ENCODE measurements at places on chromosomes 6 and 20.
A peak's percentile ranks its signal among the peaks of the same experiment; 100 is the strongest.

- DNase-seq, result no peak
Measured at GRCh38 chr6:111865909-111866546, 7.2 kb downstream of the FYN start.

DNA sequence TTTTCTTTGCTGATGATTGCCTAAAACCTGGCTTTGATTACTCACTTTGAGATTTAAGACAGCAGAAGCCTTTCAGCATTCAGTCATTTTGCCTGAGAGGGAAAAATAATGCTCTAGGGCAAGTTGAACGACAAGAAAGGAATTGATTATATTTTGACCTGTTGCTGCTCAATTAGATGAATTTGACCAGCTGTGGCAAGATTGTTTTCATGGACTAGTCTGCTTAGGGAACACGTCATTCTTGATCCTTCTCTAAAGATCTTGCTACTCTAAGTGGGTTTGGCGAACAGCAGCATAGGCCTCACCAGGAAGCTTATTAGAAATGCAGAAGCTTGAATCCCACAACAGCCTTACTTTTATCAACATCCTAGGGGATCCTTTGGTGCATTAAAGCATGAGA, 59.7 kb upstream of the PHACTR1 start:
- DNase-seq, result no peak

GRCh38 chr6:170114956-170115855, 175.7 kb downstream of the DLL1 start:
- DNase-seq, result no peak

GRCh38 chr6:13384966-13385365, 56.6 kb upstream of the TBC1D7 start:
- no peak for DNase-seq

- no peak for DNase-seq
Measured at GRCh38 chr6:111842271-111842822, 30.9 kb downstream of the FYN start.

DNA sequence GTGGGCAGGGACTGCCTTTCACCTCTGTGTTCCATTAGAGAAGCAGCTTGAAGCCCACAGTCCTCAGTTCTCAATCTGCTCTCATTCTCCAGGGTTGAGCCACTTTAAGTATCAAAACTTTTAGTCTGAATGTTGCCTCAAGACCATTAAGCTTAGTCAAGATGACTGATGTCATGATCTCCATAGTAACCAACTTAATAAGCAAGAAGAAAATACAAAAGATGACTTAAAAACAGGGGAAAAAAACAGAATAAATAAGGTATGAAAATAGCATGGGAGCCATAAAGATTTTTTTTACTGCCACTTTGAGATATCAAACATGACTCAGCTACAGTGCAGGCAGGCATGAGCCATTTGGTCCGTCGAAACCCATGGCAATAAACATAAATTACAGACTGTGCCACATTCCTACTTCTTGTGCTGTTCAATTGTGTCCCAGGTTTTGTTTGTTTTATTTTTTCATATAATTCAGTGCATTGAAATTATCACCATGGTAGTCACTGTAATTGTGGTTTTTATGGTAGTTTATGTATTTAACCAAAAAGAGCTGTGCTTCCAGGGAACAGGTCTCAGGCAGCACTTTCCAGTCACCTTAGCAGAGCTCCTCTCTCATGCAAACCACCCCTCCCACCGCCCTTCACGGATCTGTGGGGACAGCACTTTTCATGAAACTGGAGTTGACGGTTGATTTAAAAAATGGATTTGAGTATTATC, 156.5 kb upstream of the INSM1 start:
- peak; percentile 50 for DNase-seq

DNA sequence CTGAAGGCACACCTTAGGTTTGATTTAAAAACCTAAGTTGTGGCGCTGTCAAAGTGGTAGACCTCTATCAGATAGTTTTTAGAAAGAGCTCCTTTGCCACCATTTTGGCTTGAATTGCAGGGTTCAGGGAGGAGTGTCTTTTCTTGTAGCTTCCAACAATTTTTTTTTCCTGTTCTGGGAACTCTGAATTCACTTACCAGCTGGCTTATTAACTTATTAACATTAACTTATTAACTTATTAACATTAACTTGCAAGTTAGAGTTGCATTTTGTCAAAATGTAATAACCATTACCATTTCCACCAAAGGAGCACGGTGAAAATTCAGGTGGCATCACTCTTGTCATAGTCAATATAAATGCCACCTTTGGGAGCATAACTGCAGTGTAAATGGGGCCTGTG, 181.9 kb downstream of the ISM1 start:
- no peak for DNase-seq

GRCh38 chr6:146886587-146887446, 288.0 kb downstream of the ADGB start:
- no peak for DNase-seq

DNA sequence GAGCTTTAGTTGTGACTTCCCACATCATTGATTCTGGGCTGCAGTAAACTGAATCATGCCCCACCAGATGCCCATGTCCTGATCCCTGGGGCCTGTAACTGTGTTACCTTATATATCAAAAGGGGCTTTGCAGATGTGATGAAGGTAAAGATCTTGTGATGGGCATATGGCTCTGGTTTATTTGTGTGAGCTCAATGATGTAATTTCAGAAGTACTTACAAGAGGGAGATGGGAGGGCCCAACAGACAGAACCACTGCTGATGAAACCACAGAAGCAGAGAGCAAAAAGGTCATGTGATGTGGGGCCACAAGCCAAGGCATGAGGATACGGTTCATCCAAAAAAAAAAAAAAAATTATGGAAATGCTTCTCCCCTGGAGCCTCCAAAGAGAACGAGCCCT, 118.7 kb downstream of the TOX2 start:
- DNase-seq, result no peak

GRCh38 chr6:56875961-56876360, 78.9 kb upstream of the BEND6 start:
- no peak for DNase-seq

DNA sequence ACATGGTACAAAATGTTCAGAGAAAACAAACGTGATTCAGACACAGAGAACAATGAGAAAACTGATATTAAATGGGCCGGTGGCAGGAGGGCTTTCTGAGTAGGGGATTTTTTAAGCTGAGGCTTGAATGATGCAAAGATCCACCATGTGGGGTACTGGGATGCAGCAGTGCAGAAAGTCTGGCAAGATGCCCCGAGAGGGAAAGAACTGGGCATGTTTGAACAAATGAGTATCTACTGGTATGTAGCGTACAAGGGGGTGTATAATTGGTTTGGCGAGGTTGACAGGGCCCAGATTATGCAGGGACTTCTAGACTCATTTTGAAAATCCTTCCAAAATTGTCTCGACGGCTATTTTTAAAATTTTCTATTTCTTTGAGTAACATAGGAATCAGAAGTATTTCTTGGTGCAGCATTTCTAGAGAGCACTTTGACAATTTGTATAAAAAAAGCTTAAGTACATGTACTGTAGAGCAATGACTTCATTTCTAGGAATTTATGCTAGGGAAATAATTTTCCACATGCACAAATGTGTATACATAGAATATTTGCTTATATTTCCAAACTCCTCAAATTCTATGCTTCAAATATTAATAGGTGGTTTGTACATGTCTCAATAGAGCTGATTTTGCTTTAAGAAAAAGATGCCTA, 119.6 kb upstream of the DOK5 start:
- DNase-seq, result no peak
